ENCODE measurements at places on chromosomes 3 and 15. TPM values are rescaled to one million over a fixed set of nuclear protein-coding genes. Genes with fewer than 3 reads are reported as not detected.

GRCh38 chr3:85050821-85051220 lies 92.0 kb downstream of the CADM2 start:
- DNase-seq, result no peak

TKT gene
- total RNA-seq, result 91.0 TPM

DNA sequence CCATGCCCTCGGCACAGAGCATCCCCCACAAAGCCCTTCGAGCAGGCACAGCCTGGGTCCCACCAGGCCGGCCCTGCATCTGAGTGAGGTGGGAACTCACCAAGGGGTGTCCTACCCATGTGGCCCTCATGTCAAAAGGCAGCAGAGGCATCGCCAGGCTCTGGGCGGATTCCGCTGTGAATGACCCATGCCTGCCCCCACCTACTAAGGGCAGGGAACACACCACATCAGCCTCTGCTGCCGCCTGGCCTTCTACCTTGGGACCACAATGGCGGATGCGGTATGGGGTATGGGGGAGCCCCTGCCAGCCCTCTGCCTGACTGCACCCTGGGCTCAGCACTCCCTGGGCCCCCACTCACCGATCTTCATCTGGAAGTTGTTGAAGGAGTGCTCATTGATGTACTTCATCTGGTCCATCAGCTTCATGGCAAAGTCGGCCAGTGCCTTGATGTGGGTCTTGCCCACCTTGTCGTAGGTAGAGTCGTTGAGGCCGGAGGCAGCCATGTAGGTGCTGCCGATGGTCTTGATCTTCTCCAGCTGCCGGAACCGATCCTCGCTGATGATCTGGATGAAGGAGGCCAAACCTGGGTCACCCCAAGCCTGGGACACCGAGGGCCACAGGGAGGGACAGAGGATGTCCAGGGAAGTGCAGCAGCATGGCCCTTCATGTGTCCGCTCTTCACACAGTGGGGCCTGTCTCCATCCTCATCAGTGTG lies 87.8 kb downstream of the SEC22A start:
- DNase-seq, result no peak

DNA sequence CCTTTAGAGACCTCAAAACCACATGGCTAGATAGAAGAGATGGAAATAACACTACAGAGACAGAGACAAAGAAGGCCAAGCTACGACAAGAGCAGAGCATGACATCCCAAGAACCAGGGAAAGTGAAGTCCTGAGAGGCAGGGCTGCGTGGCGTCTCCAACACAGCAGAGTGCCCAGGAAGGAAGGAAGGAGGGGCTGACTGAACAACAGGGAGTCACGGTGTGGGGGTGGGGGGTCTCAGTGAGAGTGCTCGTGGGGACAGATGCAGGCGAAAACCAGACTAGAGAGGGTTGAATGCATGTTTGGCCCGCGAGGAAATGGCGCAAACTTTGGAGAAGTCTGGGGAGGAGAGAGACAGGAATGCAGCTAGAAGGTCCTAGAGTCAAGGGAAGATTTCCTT lies 44.0 kb downstream of the ADAMTS17 start:
- no peak for DNase-seq

- no peak for DNase-seq
Measured at GRCh38 chr15:62745621-62746225, 296.8 kb upstream of the TPM1 start.

DNA sequence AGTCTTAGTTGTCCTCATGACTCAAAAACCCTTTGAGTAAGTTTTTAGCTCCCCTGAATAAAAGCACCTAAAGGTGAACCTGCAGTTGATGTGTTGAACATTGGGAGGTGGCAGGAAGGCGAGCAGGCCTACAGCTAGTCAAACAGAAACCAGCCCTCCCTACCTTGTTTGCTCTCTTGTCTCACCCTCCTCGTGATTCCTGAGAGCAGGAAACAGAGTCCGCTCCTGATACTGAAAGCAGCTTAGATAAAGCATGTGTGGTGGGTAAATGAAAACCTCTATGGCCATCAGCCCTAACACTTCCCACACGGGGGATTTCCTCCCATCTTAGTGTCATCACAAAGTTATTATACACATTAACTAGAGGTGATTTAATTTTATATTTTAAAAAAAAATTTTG lies 21.8 kb upstream of the CLDN18 start:
- no peak for DNase-seq

DNA sequence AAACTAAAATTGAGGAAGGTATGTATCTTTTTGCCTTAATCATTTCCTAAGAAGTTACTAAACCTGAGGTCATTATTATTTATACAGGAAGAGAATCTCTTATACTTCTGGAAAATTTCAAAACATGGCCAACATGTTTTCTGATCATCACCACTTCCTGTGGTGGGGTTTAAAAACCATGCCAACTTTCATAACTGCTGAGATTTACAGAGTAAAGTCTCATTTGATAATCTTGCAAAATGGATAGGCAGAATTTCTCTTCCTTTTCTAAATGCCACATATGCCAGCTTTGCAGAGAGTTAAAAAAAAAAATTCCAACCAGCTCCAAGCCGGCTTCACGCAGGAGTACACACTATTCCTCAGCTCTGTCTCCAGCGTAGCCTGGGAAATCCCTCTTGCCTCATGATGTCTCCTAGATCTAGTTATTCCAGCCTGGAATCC lies 124.3 kb upstream of the SPRED1 start:
- DNase-seq, result no peak
